ENCODE measurements at places on chromosomes 3 and 15. TPM values are rescaled to one million over a fixed set of nuclear protein-coding genes. Genes with fewer than 3 reads are reported as not detected.

The CFAP92 gene
- 0.92 TPM for total RNA-seq

The ADPRH gene
- total RNA-seq, result 3.6 TPM

The FBXL2 gene
- total RNA-seq, result 2.7 TPM

DNA sequence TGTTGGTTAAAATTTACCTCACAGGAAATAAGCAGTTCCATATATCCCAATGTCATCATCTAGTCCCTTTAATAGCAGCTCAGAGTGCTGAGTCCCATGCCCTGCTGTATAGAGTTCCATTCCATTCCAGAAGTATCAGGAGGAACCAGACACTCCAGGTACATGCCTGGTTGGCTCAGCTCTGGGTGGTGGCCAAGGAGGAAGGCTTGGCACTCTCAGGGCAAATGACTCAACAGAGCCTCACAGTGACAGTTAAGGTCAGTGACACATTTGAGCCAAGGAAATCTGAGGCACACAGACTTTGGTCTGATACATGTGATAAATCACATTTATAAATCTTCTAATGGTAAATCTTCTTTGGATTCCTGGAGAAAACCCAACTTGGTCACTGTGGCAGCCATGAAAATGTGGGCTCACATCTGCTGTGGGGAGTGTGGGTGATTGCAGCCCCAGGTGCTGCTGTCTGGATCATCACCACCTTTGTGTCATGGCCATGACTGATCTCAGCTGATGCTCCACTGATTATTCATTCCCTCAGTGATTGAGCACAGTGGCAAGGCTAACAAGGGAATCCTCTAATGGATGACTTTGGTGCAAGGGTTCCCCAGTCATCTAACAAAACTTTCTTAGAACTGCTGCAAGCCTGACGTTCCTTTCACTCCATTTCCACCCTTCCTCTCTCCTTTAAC, 9.3 kb downstream of the HHLA2 start:
- no peak for DNase-seq

GRCh38 chr3:31105438-31106077, 211.1 kb upstream of the GADL1 start:
- DNase-seq, result no peak

GRCh38 chr3:144557515-144557914, 585.9 kb downstream of the DIPK2A start:
- DNase-seq, result no peak

GRCh38 chr3:5187156-5187919, at the start of gene EDEM1:
TSS of gene EDEM1 (plus strand) at chr3:5187707. CDS start at chr3:5187806, 99 bp downstream.
- DNase-seq, result peak; percentile 95

GRCh38 chr15:89784686-89784960, 8.5 kb downstream of the MESP2 start:
- DNase-seq, result no peak

DNA sequence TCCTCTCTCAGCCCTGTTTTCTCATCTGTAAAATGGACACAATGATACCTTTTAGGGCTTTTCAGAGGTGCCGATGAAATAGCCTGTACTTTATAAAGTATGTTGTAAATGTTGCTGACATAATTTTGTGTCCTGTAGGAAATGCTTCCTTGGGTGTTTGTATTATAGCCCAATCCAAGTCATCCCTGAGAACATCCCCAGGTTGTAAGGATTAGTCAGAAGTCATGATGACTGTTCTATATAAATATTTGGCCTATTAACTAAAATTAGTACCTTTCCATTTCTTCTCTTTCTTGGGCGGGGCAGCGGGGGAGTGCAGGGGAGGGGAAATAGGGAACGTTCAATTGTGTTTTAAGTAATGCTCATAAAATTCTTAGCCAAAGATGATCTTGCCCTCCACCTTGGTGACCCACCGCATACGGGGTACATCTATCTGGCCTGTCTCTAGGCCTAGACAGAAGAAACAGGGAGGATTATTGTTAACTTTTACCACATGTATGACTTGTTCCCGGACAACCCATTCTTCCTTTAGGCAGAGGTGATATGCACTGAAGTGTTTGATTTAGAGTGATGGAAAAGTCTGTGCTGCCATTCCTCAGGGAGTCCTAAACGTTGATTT, 120.7 kb downstream of the VGLL4 start:
- DNase-seq, result no peak
